SJSA1 (cell line): ENCODE measurements at places on chromosomes 1 and 21. TPM values are rescaled to one million over a fixed set of nuclear protein-coding genes. Genes with fewer than 3 reads are reported as not detected.
A peak's percentile ranks its signal among the peaks of the same experiment; 100 is the strongest.

- no peak for DNase-seq
These were observed 15.0 kb downstream of the PDE9A start for GRCh38 chr21:42668298-42668992.

- DNase-seq = no peak
These were observed 4.6 kb upstream of the GMEB1 start for GRCh38 chr1:28663871-28664470.

DNA sequence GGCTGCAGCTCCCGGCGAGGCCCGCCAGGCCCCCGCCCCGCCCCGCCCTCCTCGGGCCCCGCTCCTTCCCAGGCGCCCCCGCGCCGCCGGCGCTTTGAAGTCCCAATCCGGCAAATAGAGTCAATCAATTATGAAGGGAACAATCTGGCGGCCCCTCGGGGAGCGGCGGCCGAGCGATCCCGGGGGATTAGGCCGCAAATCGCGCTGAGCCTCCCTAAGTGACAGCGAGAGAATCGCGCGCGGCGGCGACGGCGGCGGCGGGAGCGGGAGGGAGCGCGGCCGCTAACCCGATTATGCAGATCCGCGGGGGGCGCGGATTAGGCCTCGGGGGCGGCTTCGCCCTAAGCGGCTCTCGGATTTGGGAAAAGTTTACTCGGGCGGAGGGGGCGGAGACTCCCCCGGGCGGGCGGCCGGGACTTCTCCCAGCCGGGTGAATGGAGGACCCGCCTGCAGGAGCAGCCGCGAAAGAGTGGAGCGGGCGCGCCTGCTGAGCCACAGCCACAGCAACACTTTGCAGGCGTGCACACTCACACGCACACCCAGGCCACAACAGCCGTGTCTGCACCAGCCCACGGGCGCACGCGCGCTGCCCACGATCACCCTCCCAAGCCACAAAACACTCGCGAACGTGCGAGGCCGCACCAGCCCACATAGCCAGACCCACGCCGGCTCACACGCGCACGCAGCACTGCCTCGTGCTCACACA, 23.0 kb upstream of the DMBX1 start:
- peak; percentile 16 for DNase-seq

DNA sequence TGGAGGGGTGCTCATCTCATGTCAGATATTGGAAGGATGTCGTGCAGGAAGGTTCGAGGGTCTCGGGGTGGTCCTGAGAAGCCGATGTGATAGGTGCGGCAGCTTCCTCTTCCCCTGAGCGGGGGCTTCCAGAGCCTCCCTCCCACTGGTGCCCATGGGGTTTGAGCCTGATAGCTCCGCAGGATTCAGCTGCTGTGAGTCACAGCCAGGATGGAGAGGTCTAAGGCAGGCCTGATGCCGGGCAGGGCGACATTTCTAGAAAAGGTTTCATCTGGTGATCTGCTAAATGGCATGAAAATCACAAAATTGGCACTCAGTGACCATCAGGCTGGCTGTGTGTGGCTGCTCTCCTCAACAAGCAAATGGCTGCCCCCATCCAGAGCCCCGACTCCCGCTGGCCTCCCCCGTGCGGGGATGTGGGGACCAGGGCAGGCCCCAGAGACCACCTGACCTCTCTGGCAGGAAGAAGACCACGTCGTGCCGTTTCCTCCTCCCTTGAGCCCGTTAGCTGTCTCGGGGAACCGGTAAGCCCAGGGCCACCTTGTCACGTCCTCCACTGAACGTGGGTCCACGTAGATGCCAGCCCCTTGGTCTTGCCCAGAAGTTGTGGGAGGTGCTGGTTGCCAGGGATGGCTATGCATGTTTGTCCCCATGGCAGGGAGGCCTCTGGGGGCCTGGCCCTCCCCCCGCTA, 66.1 kb downstream of the SKI start:
- DNase-seq = no peak

DNA sequence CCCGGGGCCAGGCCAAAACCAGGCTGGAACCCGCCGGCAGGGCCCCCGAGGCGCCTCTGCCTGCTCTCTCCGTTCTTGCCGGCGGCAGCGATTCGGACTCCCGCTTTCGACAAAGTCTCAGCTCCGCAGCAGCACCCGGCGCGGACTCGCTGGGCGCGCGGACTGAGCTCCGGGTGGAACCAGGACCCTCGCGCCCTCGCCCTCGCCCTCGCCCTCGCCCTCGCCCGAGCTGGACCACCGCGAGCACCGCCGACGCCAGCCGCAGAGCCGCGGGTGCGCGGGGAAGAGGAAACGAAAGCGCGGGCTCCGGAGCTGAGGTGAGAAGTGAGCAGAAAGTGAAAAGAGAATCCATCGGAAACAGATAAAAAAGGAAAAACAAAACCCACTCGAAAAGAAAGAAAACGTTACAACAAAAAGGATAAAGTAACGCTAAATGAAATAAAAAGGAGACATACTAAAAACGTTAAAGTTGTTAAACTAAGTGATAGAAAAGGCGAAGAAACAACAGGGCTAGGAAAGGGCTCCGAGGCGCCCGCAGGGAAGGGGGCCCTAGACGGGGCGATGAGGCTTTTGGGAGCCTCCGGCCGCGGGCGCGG, 64.9 kb downstream of the MEF2D start:
- DNase-seq = no peak

GRCh38 chr21:28444111-28444510, 548.6 kb downstream of the LTN1 start:
- no peak for DNase-seq

GRCh38 chr1:106063510-106063909, 993.0 kb upstream of the PRMT6 start:
- no peak for DNase-seq

DNA sequence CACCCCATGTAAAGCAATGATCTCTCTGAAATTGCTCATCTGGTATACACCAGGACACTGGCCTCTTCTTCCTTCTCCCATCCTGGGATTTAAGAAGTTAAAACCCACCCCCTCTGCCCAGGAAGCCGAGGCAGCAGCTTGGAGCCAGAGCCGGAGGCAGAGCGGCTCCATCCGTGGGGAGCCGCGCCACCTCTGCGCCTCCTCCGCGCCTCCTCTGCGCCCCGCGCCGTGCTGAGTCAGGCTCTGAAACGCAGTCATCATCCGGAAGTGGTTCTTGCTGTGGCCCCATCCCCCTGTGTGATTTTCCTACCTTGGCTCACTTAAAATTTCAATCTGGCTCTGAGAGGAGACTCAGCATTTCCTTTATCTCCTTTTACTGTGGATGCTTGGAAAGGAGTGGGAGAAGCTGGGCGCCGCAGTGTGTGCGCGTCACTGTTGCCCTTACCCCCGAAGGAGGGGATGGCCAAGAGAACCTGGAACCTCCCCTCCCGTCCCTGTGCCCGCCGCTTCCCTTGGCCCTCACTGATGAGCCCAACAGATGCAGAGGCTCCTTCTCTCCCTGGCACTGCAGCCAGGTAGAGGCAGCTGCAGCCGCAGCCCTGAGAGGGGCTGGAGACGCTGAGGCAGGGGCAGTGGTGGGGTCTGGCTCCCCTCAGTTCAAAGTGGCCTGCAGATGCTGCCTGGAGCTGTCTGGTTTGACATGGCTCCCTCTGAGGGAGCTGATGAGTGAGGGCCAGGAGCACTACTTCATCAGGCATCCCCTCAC, 15.3 kb upstream of the NPHP4 start:
- DNase-seq = no peak

DNA sequence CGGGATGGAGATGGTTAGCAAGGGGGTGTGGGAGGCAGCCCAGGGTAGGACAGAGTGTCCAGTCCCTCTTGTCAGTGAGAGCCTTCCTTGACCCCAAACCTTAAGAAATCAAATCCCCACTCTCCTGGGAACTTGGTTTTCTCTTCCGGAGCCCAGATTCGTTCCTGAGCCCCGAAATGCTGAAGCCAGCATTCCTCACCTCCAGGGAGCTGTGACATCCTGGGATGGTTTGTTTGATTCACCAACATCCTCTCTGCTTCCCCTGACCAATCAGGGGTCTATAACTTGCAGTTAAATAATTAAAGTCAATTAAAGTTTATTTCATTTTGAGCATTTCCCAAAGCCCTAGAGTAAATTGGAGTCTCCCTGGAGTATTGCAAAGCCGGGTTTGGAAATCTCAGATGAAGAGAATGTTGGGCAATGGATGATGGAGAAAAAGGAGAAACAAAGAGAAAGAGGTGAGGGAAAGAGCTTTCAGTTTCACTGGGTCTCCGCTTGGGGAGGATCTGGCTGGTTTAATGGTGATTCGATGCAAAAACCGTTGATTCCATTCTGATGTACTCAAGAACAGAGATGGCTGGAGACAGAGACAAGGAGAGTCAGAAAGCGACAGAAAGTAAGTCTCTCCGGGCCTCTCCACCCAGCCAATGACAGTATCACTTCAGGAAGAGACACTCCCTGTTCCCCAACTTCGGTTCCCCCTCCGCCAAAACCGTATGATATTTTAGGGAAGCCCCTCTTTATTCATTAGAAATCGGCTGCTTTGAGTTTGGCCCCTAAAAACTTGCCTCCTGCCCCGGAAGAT, 12.8 kb upstream of the ALX3 start:
- DNase-seq = no peak

GRCh38 chr1:47390843-47391242, 25.2 kb upstream of the FOXE3 start:
- DNase-seq = no peak

GRCh38 chr1:115842948-115843347, 2.0 kb upstream of the NHLH2 start:
- no peak for DNase-seq

GRCh38 chr1:83547901-83548300, 451.0 kb downstream of the TTLL7 start:
- DNase-seq = no peak

GRCh38 chr21:38343691-38344090, 86.9 kb downstream of the KCNJ15 start:
- DNase-seq = no peak

- DNase-seq = no peak
These were observed at the start of gene LPAR3 for GRCh38 chr1:84892705-84893618. Gene LPAR3 (minus strand): TSS chr1:84893206. CDS start chr1:84866120, 27,086 bp downstream.

DNA sequence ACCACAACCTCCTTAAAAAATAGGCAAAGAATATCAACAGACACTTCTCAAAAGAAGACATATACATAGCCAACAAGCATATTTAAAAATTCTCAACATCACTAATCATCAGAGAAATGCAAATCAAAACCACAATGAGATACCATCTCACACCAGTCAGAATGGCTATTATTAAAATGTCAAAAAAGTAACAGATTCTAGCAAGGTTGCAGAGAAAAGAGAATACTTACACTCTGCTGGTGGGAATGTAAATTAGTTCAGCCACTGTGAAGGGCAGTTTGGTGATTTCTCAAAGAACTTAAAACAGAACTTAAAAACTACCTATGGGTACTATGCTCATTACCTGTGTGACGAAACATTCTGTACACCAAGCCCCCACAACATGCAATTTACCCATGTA, 20.7 kb downstream of the CD1B start:
- no peak for DNase-seq

GRCh38 chr1:184366997-184367396, 19.8 kb upstream of the C1orf21 start:
- no peak for DNase-seq

DNA sequence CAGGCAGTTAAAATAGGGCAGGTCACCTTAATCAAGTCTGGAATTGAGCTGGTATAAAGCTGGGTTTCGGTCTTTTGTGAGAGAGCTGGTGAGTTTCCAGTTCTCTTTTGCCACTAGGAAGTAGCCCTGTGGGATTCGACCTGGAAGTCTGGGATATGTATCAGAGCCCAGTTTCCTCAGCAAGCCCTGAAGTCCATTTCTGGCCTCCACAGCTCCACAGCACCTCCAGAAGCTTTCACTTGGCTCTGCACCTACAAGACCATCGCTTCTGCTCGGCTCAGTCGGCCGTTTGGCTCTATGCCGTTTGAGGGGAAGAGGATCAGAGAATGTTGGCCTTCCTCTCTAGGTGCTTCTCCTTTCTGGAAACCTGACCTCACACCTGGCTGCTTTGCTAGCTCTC, 148.0 kb downstream of the GALNT2 start:
- no peak for DNase-seq

DNA sequence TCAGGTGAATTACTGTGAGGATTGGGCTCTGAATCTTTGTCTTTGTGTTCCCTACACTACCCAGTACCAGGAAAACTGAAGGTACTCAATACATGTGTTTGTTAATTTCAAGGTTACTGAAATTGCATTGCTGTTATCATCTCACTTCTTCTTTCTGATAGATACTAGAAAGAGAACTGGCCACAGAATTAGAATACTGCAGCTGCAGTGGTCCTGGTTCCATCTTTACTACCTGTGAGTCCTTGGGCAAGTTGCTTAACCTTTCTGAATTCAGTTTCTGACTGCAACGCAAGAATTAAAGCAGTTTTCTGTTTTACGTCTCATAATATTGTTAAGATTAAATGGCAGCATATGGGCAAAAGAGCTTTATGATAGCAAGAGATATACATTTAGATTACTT, 263.5 kb downstream of the LMO4 start:
- no peak for DNase-seq

DNA sequence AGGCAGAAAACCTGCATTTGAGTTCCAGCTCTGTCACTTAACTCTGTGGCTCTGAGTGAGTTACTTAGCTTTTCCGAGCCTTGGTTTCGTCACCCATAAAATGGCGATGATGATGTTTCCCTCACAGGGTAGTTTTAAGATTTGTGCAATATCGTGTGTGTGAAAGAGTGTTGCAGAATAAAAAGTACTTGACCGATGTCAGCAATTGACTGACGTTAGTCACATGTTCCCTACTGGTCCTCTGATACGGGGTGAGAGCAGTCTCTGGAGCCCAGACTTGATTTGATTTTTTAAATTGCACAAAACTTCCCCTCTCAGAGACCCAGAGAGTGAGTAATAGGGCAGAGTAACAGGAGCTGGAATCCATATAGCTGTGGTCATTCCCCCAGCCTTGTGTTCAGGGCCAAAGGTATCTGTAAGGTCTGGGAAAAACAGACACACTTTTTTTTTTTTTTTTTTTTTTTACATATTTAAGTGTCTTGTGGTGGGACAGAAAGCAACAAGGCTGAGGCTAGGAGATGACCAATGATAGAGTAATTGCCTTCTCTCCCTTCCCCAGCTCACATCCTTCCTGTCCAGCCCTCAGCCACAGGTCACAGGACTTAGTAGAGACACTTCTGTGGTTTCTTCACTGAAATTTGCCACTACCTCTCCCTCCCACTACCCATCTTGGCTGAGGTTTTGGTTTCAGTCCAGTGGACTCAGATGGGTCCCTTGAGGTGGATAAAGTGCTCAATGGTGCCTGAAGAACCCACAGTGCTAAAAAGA, 2.0 kb downstream of the FCER1G start:
- DNase-seq = no peak

DNA sequence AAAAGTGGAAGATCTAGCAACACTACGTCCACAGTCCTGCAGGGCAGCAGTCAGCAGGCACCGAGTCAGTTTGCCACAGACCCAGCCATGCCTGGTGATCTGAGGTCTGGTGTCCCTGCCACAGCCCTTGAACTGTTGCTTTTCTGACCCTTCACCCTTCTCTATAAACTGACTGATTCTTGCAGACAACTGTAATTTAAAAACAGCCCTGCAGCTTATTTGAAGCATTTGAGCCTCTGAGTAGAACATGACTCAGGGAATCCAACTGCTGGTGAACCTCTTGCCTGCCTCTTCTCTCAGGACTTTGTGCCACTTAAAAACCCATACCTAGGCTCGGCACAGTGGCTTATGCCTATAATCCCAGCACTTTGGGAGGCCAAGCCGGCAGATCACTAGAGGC, 107.2 kb downstream of the EDEM3 start:
- no peak for DNase-seq

HHAT gene
- total RNA-seq = 2.9 and 10.0 TPM in 2 replicates

KANK4 gene
- total RNA-seq = not detected in 2 replicates

KLHDC8A gene
- not detected in 2 replicates for total RNA-seq

CFHR2 gene
- not detected in 2 replicates for total RNA-seq

FTCD gene
- not detected in 2 replicates for total RNA-seq

EPS8L3 gene
- not detected in 2 replicates for total RNA-seq

IFNGR2 gene
- 68.4 and 92.0 TPM in 2 replicates for total RNA-seq

PROX1 gene
- total RNA-seq = 0.05 and 0.25 TPM in 2 replicates
